Neural crest cell (in vitro differentiated cells): ENCODE measurements at places on chromosomes 3 and 15.
A peak's percentile ranks its signal among the peaks of the same experiment; 100 is the strongest.

- no peak for DNase-seq
Measured at GRCh38 chr15:92122259-92122658, 268.8 kb downstream of the SLCO3A1 start.

DNA sequence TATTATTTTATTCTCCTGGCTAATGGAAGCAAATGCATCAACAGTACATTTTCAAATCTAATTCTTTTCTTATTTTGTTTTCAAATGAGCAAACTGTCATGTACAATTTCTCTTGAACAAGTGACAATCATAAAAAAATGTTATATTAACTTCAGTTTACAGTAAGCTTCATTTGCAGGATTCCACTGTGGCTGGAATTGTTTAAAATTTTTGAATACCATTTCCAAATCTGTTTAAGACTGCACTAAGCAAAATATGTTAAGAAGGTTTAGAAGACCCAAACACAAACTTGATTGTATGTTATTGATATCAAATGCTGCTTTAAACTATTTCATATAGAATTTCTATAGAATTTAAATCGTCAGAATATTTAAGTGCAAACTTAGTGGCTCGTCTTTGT lies 92.8 kb downstream of the ZNF280D start:
- DNase-seq, result no peak

DNA sequence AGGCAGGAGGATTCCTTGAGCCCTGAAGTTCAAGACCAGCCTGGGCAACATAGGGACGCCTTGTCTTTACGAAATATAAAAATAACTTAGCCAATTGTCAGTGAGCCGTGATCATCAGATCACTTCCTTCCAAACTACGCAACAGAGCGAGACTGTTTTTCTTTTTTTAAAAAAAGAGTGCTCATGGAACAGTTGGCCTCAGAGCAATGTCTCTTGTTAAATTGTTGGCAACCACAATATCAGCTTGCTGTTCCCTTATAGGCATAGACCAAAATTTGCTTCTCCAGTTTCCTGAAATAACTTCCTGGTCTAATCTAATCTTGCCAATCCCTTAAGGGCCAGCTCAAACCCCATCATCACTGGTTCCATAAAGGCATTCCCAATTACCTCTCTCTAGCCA lies 93.3 kb upstream of the SLC4A7 start:
- no peak for DNase-seq

DNA sequence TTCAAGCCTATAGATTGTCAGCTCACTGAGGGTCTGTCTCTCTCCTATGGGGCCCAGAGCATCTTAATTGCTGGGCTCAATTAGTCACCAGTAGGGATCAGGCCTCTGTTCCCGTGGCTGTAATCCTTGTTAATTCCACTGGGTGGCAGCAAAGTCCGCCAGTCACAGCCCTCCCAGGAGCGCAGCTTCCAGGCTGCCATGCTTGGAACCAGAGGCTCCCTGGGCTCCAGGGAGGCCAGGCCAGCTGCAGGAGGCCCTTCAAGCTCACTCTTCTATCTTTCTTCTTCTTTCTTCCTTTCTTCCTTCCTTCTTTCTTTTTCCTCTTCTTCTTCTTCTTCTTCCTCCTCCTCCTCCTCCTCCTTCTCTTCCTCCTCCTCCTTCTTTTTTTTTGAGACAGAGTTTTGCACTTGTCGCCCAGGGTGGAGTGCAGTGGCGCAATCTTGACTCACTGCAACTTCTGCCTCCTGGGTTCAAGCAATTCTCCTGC lies 14.4 kb downstream of the RNU5B-1 start:
- DNase-seq, result peak; percentile 84

DNA sequence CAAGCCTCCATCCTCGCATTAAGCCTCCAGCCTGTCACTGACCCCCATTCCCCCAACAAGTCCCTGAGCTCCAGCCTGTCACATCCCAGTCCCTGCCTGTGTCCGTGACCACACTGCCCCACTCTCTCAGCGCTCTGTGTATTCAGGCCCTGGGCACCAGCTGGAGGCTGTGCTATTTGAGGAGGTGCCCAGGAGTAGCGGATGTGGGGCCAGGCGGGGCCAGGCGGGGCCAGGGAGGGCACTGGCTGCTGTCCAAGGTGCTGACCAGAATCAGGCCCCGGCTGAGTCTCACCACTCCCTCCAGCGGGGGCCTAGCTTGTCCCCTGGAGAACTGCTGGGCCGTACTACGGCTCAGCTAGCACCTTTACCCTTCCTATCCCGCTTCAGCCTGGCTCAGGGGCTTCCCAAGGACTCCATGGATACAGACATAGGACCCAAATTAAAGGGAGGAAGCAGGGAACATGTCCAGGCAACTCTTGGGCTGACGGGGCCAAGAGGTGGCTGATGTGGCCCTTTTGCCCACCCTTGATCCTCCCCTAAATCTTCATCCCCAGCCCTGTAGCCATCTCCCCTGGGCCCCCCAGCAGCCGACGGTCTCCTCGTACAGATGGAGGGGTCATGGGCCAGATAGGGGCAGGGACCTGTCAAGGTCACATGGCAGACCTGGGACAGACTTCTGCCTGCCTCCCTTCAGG lies 1.1 kb downstream of the HHATL start:
- DNase-seq, result peak; percentile 70

- no peak for DNase-seq
Measured at GRCh38 chr15:79673416-79674123, 223.2 kb downstream of the MTHFS start.

GRCh38 chr3:62343755-62344154 lies 29.6 kb downstream of the FEZF2 start:
- no peak for DNase-seq

- DNase-seq, result no peak
Measured at GRCh38 chr3:81788044-81788443, 26.6 kb upstream of the GBE1 start.

DNA sequence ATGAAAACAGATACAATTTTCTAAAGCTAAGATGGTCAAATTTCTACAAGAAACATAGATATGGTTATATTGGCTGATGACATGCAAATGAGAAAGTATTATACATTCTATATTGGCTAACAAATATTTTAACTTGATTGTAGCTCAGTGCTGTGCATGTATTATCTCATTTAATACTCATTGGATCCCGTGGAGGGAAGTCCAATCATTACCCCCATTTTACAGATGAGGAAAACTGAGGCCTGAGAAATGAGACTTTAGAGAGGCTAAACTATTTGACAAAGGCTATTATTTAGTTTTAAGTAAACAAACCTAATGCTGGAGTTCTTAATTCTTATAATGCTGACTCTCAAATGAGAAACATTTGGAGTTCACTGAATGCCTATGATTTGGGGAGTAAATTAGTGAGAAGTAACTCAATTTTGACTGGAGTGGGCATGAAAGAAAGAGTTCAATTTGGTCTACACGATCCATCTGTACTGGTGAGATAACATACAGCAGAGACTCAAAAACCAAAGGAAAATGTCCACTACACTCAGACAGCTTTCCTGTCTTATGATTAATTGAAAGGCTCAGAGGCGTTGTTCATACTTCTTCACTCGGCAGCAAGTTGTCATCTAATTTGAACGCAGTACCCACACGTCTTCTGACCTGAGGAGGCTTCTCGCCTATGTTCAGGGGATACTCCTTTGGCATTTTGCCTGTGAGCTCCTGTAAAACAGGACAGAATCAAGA lies 72.2 kb upstream of the LMOD3 start:
- DNase-seq, result no peak

DNA sequence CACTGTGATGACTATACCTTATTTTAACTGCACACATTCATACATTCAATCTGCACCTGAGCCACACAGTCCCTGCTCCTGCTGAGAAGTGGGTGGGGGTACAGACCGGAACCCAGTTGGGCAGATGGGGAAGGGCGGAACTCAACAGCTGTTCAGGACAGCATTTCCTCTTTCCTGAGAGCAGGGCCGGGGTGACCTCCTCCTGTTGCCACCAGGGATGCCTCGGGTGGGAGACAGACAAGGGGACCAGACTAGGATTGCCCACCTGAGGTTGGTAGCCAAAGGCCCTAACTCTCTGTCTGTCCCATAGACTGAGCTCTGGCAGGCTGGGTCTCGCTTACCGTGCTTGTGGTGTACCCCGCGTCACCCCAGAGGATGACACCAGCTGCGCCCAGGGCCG lies 3.9 kb downstream of the HYAL2 start:
- DNase-seq, result no peak

GRCh38 chr3:14553871-14554270 lies 13.7 kb upstream of the GRIP2 start:
- no peak for DNase-seq

DNA sequence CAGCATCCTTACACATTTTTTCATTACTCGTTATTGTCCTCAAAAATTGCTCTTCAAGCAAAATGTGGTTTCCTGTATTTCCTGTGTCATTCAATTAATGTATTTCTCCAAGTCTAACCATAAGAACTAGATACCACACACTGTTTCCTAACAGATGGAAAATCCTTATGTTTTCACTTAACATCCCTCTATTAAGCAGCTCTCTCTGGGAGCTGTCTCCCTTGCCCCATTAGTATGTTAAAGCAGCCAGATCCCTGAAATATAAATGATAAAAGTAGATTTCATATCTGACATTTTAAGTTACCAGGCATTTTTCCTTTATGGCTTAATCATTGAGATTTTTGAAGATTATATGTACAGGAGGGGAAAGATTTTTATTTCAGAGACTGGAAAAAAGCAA lies 15.9 kb downstream of the PFN2 start:
- no peak for DNase-seq

DNA sequence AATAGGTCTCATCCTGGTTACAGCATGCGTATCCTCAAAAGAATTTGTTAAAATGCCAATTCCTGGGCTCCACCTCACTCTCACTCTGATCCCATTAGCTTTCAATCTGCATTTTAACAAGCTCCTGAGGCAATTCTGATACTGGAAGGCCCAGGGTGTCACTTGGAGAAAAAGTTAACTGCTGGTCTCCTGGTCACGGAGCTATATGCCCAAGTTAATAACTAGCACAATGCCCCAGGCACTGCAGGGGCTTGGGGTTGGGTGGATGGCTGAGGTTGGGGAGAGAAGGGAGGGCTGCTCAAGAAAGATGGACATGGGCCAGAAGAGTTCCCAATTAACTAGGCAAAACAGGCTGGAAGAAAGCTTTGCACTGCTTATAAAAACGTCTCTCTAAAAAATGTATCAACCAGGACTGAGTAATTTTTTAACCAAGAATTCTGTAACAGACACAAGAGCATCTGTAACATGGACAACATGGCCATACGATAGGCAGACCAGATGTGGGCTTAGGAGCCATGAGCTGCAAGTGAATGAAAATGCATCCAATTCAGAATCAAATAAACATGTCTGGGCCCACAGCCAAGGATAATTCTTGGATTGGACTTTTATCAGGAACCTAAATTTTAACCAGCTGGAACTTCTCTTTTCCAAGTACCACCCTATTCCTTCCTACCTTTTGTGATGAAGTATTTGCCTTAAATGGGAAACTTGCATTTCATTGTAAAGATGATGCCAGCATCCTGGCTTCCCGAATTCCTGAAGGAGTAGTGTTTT lies 4.2 kb downstream of the IL17RD start:
- no peak for DNase-seq

DNA sequence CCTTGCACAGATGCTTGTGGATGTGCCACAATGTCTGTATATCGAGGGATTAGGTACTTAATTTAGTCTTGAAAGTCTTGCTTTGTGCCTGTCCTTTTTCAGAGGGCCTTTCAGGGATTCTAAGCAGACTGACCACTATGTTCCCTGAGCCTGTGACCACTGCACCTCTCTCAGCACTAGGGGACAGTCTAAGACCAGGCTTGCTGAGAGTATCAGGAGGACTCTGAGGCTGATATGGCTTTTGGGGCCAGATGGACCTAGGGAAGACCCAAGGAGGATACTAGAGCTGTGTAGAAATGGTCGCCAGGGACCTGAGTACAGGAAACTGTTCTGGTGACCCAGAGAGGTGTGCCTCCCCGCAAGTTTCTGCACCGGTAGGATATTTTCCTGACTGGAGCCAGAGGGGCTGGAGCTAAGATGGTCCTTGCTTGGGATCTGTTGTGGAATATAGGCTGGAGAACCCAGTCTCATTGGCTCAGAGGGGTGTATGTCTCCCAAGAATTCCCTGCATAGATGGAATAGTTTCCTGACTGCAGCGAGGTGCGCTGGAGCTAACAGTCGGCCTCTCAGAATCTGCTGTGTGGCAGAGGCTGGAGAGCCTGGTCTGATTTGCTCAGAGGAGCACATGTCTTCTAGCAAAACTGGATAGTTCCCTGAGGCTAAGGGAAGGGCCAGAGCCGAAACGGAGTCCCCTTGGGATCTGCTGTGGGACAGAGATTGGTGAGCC lies 213.2 kb upstream of the DCBLD2 start:
- no peak for DNase-seq

- no peak for DNase-seq
Measured at GRCh38 chr15:47945872-47946650, 174.7 kb upstream of the SLC24A5 start.
